ENCODE measurements at places on chromosomes 12 and 14.

- DNase-seq = no peak
Measured at GRCh38 chr14:89447182-89447944, 30.3 kb upstream of the FOXN3 start.

DNA sequence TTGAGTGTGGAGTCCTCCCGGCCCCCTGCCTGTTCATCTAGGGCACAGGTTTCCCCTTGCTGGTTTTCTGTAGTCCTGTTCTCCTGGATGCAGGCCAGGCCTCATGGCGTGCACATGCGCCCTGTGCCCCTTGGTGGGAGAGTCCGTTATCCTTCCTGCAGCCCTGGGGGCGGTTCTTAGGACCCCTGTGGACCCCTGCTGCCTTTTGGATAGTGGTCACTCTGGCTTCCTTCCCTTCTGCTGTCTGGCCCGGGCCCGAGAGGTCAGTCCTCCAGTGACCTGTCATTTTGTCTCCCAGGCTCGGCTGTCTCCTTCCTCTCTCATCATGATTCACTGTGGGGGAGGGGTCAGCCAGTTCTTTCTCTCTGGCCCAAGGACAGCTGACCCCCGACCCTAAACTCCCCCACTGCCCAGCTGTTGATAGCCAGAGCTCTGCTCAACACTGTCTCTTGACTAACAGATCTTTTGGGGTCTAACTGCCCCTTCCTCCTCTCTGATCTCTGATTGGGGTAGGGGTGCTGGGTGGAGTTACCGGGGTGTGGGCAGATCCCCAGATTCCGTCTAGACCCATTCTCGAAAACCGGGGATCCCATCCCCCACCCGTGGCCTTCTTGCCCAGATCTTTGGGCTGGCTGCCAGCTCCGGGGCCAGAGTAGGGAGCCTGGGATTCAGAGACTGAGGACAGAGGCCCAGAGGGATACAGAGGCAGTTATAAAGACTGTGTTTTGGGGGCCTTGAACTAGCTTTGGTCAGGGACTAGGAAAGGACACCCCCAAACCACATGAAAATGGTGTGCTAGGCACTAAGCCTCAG is 7.0 kb downstream of the CCND2 start:
- no peak for DNase-seq

DNA sequence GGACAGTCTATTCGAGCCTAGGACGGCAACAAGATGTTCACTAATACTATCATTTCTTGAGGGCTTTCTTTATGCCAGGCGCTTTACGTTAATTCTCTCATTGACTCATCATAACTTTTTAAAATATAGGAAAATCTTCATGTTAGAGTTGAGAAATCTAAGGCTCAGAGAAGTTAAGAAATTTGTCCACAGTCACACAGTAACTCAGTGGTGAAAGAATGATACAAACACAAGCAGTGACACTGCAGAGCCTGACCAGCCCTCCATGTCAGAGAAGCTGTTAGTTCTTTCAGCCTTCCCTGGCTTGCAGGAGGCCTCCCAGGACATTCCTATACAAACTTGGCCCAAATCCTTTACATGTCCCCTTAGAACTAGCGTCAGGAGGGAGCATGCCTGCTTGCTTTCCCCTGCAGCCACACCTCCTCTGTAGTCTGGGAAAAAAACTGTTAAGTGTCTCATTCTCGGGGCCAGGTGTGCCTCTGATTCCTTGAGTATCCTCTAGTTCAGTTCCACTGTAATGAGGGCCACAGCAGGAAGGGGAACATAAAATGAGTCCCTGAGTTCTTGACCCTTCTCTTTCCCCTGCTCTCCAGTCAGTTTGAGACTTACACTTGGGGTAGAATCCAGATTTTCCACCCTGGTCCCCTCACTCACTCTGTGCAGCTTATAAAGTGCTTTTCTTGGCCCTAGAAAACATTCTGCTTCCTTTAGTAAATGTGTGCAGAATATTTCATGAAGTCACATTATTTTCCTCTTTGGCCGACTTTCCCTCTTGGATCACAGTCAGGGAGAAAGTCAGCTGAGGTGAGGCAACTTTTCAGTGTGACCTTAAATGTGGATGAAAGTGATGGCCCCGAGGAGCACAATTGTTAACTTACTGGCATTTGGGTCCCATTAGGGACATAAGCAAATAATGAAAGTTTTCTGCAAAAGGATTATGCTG is 152.2 kb upstream of the HIF1A start:
- DNase-seq = no peak

DNA sequence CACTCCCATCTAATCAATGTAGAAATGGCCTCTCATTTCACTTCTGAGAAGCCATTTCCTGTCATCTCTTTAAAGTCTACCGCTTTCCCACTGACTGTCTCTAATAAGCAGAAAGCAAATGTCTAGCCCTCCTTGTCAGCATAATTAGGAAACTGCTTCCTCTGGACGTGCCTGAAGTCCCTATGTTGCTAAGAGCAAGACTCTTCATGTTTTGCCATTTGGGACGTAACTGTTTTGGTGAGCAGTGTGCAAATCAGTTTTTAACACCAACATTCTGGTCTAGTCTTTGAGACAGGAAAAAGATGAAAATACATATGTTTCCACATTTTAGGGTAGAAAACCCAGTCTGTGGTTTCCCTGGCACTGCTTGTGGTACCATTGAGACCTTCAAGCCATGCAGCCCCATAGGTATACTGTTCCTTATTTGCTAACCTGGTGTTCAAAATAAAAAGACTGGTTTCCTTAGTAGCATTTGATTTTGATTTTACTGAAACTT is 22.2 kb downstream of the IFNG start:
- no peak for DNase-seq
